Skin of body (tissue), 3 donors: ENCODE measurements at places on chromosomes 5 and 9. TPM values are rescaled to one million over a fixed set of nuclear protein-coding genes. Genes with fewer than 3 reads are reported as not detected.

- peak; percentile 84 for DNase-seq
These were observed 145.0 kb downstream of the SLC12A2 start for GRCh38 chr5:128228521-128228920.

- no peak for DNase-seq
These were observed 43.4 kb upstream of the VCAN start for GRCh38 chr5:83428126-83428525.

DNA sequence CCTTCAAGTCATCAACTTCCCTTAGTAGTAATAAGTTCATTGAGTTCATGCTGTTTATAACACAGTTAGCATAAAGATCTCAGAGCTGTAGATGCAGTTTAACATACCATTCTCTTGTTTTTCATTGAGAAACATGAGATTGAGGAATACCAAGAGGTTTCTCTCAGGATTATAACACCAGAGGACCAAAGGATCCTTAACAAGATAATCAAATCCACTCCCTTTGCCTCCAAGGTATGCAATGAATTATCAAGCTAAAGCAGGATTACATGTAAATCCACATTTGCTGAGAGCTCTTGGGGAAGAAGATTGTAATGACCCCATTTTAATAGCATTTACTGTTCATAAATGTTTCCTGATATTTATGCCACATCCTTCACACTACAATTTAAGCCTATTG, 35.1 kb upstream of the DAB2 start:
- DNase-seq, result no peak

DNA sequence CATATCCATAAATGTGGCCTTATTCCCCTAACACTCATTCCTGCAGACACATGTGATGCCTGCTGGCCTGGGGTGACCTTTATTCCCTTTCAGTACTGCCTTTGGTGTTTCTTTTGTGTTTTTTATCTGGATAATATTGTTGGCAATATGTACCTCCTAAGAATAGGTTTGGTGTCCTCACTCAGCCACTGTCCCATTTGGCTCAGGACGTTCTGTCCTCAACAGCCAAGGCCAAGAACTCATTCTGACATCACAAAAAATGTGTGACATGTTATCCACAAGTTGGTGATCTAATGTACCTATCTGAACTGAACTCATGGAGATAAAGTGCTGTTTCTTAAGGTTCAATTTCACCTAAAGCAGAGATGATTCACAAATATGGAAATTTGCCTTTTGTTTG, 142.9 kb upstream of the GRAMD2B start:
- DNase-seq, result no peak

The SAP30L gene
- 15.0 TPM for total RNA-seq

The ANKRD18B gene
- total RNA-seq, result 1.7 TPM

GRCh38 chr5:1765880-1766235, 33.8 kb downstream of the MRPL36 start:
- DNase-seq, result no peak

DNA sequence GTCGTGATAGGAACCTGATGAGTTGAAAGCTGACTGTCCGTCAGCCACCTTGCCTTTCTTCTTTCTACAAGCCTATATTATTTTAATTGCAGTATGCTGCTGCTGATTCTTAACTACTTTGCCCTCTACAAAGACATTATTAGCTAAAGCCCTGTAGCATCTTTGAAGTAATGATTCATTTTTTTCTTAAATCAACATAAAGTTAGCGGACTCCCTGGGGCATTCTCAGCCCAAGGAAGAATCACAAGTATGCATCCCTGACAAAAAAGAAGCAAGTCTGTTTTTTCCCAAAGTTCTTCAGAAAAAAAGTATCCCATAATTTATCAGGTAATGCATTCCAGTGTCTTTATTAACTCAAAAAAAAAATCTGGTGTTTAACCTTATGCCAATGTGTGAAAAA, 69.5 kb upstream of the TAS2R1 start:
- DNase-seq, result no peak

DNA sequence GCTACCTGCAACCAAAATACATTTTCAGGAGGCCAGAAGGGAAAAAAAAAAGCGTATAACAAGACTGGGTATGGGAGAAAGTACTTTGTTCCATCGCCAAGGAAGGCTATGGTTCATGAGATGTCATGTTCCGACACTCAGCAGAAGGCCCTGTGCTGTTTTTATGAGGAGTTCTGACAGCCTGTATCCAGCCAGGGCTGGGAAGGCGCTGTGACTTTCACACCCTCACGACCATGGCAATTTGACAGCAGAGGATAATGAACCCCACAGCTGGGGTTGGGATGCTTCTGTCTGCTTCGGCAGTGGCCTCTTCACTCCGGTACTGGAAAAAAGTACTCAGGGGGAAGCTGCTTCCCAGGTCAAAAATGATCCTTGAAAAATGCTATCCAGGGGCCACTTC, 154.4 kb downstream of the PRELID2 start:
- no peak for DNase-seq

DNA sequence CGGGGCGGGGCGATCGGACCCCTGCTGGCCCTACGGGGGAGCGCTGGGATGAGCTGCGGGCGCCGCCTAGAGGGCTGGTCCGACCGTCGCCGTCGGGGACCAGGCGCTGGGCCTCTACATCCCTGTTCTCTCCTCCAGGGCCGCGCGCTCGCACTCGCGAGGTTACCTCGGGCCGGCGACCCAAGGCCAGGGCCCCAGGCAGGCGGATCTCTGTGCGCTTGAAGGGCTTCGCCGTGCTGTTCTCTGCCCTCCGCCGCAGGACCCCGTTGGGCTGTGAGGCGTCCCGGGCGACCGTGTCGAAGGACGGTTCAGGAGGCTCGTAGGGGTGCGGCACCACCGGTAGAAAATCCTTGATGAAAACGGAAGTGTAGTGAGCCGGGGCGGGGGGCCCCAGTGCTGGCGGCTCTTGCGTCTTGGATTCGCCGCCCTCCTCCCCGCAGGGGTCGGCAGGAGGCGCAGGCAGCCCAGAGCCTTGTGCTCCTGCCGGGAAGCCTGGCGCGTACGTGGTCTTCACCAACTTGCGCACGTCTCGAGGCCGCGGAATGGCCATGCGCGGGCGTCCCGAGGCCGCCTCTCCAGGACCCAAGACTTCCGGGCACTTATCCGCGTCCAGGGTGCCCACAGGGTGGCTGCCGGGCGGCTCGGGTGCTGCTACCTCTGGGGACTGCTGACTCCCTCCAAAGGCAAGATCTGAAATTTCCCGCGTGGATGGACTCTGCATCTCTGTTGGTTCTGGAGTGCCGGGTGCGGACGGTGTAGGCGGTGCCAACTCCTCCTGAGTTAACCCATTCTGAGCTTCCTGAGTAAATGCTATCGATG, 2.0 kb downstream of the PROB1 start:
- no peak for DNase-seq

DNA sequence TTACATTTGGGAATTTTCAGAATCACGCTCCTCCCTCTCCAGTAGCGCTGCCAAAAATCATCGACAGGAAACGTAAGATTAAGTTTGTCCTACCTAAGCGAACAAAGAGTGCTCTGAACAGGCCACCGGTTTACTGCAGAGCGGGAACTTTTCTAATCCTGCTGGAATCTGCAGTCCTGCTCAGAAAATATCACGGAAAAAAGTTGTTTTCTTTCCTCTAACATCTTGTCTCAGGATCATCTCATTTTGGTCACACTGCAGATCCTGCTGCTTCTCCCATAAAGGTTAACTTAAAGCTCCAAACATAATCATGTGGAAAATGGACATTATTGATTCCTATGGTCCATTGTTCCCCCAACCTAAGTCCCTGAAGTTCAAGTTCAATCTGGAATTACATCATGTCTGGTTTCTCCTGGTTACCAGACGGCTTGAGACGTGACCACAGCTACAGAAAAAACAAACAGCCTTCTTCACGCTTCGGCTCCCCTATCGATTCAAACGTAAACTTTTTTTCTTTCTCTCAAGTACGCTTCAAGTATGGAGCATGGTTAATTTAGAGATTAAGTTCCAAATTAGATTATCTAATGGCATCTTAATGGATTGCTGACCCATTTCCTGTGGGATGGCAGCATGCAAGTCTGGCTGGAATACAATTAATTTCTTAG, 217.6 kb downstream of the NFIB start:
- DNase-seq, result peak; percentile 81

GRCh38 chr9:133164191-133164590, 477 bp upstream of the GBGT1 start:
- no peak for DNase-seq

GRCh38 chr5:141484641-141485311, at the start of gene PCDHGC4:
Gene PCDHGC4, plus strand, starts transcription at chr5:141485030. Its CDS starts 144 bp downstream, at chr5:141485174.
- no peak for DNase-seq

The RANBP17 gene
- total RNA-seq, result 28.8 TPM

- no peak for DNase-seq
These were observed 46.3 kb downstream of the FSTL4 start for GRCh38 chr5:133565993-133566392.

- DNase-seq, result peak; percentile 44
These were observed 87.1 kb upstream of the FCN2 start for GRCh38 chr9:134793288-134794188.

The CCDC180 gene
- 16.1 TPM for total RNA-seq

GRCh38 chr5:113061846-113062780, 85.5 kb downstream of the DCP2 start:
- DNase-seq, result peak; percentile 71

The PLPP7 gene
- 4.6 TPM for total RNA-seq

GRCh38 chr9:86679909-86680308, 267.4 kb downstream of the GAS1 start:
- no peak for DNase-seq

The KCNMB1 gene
- total RNA-seq, result 0.20 TPM

The ZDHHC11B gene
- total RNA-seq, result 0.89 TPM

DNA sequence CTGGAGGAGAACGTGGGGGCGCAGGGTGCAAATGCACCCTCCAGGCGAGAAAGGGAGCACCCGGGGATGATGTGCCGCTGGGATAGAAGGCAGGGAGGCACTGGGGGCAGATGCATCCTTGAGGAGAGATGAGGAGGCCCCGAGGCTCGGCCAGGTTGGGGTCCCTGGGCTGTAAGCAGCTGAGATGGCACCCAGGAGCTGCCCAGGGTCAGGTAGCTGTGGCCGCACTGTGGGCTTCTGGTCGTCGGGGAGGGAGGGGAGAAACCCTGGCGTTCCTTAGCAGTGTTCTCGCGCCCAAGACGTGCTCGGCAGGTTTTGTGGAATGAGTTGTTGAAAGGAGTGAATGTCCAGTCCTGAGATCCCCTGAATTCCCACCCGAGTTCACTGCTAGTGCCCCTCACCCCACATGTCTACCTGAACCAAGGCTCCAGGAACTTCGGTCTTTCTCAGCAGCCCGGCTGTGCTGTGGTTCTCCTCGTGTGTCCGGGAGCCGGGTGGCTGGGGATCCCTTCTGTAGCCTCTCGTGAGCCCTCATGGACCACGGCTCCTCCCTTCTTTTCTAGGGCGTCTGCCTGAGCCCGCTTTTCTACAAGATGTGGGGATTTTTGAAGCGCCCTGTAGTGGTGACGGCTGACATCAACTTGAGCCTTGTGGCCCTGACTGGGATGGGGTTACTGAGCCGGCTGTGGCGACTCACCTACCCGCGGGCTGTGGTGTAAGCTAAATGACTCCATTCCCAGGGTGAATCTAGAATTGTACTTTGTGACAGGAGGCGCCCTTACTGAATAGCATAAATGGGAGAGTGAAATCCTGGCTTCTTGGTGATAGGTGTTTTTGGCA, 1.1 kb downstream of the POMT1 start:
- DNase-seq, result no peak

- no peak for DNase-seq
These were observed 716 bp downstream of the PROB1 start for GRCh38 chr5:139394123-139394653.

- no peak for DNase-seq
These were observed 1.5 kb downstream of the C9orf40 start for GRCh38 chr9:74951107-74951720.

GRCh38 chr5:14153932-14154731, 11.0 kb downstream of the TRIO start:
- peak; percentile 45 for DNase-seq

GRCh38 chr5:125372694-125373631, 626.5 kb upstream of the ZNF608 start:
- DNase-seq, result peak; percentile 82

- DNase-seq, result no peak
These were observed 33.0 kb downstream of the USP20 start for GRCh38 chr9:129868023-129868871.

The OLFML2A gene
- total RNA-seq, result 49.1 TPM

DNA sequence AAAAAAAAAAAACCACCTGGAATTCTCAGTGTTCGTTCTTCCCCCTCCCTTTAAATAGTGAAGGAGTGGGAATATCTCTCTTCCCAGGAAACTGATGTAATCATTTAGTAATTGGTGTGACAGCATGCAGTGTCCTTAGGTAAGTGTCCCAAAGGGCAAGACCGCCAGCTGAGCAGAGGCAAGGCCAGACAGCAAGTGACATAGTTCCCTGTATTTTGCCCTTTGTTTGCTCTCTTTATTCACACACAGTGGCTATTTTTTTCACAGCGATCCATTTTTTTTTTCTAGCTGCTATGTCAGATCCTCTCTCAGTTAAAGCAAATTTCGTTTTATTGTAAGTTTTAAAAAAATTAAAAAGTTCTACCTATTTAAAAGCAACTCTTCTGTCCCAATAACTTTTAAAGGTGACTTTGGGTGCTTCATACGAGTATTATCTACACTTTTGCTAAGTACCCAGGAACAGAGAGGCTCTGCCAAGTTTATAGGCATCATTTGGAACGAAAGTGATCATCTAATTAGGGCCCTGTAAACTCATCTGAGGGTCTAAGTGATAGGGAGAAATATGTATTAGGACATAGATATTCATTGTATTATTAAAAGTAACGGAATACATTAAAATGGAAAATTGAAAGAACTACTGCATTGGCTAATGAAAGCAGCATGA, 98.2 kb upstream of the ALDH1A1 start:
- DNase-seq, result no peak

DNA sequence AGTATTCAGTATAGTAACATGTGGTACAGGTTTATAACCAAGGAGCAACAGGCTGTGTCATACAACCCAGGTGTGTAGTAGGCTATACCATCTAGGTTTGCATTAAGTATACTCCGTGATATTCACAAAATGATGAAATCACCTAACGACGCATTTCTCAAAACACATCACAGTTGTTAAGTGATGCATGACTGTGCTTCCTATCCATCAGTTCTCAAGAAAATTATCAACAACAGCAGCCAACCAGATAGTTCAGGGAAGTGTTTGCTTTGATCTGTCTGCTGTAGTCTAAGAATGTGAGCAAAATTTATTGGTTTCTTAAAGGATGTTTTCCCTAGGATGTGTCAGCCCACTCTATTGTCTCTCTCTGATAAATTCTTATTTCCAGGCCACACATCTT, 7.4 kb downstream of the ZBTB26 start:
- DNase-seq, result no peak

- DNase-seq, result no peak
These were observed 27.0 kb downstream of the TLE4 start for GRCh38 chr9:79598562-79599345.

GRCh38 chr5:36686881-36687280, 80.5 kb downstream of the SLC1A3 start:
- DNase-seq, result no peak

GRCh38 chr9:93962017-93962416, 6.9 kb upstream of the BARX1 start:
- no peak for DNase-seq

GRCh38 chr5:149210968-149211490, 60.6 kb upstream of the AFAP1L1 start:
- no peak for DNase-seq
